Frontal cortex (tissue), 4 donors: ENCODE measurements at places on chromosomes 3 and 15.

DNA sequence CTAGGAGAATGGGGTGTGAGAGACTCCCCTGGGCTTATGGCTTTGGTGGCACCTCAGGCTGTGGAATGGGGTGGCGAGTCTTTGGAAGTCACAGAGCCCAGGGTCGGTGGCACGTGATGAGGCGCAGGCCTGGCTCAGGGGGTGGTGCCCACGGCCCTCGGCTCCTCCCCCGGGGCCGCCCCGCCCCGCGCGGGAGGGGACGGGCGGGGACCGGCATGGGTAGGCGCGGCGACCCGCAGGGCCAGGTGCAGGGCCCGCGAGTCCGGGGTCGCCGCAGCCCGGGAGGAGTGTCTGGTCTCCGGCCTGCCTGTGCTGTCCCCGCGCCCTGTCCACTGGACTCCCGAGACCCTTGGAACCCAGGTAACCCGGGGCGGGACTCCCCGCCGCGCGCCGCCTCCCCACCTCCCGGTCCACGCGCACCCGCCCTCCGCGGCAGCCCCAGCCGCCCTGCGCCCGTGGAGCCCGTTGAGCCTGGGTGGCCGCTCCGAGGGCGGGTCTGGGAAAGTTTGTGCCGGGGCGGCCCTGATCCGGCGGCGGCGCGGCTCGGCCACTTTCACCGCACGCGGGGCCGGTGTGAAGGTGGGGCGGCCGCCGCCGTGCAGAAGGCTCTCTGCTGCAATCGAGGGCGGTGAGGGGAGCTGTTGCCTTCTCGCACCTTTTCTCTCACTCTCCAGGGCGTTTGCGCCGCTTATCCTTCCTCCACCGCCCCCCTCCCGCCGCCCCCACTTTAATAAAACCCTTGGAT is at the start of gene PAQR5:
Gene PAQR5, plus strand, starts transcription at position 216 of the 745 bp plus-strand sequence. CDS start 61,169 bp downstream, outside the sequence.
- peak; percentile 50 for DNase-seq

DNA sequence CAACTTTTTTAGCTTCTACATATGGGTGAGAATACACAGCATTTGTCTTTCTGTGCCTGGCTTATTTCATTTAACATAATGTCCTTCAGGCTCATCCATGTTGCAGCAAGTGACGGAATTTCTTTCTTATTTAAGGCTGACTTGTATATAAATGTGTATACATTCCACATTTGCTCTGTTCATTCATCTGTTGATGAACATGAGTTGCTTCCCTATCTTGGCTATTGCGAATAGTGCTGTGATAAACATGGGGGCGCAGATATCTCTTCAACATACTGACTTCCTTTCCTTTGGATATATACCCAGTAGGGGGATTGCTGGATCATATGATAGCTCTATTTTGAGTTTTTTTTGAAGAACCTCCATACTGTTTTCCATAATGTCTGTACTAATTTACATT is 332.5 kb downstream of the CACNA2D3 start:
- DNase-seq = no peak

DNA sequence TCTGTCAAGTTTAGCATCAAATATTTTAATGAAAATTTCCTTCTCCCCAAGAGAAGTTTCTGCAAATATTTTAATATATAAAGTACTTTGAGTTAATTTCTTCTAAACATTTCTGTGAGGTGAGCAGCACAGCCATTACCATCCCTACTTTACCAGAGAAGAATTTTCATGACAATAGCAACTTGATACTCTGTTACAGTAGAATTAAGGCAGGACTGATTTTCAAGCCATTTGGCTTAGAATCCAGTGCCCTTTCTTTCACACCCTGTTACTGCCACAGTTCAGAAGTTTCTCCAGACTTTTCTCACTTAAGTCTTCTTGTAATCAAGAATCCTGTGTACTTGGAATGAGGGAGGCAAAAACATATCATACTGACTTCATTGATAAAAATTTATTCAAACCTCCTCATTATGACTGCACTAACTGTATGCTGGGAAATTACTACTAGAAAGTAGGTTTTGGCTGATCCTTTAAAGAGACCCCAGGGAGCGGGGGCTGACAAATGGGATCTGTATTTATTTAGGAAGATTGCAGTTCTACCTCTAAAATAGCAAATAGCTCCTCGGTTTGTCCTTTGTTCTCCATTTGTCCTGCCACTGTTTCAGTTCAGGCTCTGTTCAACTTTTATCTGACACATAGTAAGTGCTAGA is 557.0 kb upstream of the SGO1 start:
- no peak for DNase-seq

- DNase-seq = no peak
These were observed 21.1 kb upstream of the SKOR1 start for GRCh38 chr15:67803996-67804843.

GRCh38 chr3:88046766-88047165 is 12.0 kb downstream of the CGGBP1 start:
- DNase-seq = no peak

GRCh38 chr3:59056706-59057105 is 6.9 kb upstream of the CFAP20DC start:
- DNase-seq = no peak

DNA sequence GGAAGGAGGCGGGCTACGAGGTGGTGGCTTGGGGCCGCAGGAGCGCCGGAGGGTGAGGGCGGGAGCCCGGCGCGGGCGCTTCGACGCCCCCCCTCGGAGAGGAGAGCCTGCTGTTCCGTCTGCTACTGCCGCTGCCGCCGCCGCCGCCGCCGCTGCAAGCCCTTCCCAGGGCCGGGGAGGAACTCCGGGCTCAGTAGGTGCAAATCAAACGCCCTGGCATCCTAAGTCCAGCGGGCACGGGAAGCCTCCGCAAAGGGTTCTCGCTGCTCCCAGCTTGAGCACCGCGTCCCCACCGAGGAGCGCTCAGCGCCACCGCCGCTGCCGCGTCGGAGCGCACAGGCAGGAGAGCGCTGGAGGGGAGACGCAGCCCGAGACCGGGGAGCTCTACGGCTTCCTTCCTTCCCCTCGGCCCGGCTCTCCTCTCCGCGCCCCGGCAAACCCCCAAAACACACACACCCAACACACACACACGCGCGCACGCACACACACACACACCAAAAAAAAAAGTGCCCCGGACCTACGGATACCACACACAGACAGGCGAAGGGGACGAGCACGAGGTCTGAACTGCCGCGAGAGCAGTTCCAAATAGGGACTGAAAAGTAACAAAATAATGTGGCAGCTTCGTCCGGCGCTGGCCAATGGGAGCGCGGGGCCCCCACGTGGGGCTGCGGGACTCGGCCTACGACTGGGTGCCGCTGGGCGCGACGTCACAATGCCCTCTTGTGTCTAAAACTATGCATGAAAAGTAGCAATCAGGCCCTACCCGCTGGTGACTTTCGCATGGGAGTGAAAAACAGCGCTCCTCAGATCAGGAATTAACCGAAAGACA is at the start of gene TLE3:
Gene TLE3, minus strand, starts transcription at position 597 of the 832 bp plus-strand sequence. CDS start 1,119 bp downstream, outside the sequence.
- DNase-seq = peak; percentile 99

DNA sequence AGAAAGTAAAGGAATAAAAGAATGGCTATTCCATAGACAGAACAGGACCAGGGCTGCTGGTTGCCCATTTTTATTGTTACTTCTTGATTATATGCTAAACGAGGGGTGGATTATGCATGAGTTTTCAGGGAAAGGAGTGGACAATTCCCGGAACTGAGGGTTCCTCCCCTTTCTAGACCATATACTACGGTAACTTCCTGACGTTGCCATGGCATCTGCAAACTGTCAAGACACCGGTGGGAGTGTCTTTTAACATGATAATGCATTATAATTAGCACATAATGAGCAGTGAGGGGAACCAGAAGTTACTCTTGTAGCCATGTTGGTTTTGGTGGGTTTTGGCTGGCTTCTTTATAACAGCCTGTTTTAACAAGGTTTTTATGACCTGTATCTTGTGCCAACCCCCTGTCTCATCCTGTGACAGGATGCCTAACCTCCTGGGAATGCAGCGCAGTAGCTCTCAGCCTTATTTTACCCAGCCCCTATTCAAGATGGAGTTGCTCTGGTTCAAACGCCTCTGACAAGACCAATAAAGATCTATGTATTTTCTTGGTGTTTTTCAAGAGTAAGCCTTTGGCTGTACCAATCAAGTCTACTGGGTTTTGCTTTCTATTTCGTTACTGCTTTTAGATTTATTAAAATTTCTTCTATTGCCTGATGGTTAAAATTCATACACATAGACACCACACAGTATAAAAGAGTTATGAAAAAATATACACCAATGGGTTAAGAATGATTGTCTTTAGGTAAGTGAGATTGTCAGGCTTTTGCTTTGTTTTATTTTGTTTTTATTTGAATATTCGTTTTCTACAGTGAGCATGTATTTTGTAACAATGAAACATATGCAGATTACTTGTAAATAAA is 37.4 kb upstream of the CTDSPL start:
- DNase-seq = no peak

GRCh38 chr3:157578181-157578580 is 75.0 kb upstream of the VEPH1 start:
- no peak for DNase-seq

DNA sequence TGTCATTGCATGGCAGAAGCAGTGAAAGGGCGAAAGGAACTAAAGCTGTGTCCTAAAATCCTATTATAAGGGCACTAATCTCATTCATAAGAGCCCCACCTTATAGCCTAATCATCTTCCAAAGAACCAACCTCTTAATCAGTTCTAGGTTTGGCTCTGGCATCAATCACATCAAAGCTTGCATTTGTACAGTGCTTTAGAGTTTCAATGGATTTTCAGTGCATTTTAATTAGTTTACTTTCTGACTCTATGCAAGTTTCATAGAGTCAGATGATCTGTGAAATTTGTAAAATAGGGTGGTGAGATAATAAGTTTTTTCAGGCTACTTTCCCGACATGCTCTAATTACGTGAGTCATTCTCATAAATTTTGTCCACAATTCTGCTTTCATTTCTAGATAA is 341.1 kb downstream of the DIPK2A start:
- DNase-seq = no peak

- DNase-seq = no peak
These were observed 726.8 kb downstream of the NAALADL2 start for GRCh38 chr3:175585898-175586297.

DNA sequence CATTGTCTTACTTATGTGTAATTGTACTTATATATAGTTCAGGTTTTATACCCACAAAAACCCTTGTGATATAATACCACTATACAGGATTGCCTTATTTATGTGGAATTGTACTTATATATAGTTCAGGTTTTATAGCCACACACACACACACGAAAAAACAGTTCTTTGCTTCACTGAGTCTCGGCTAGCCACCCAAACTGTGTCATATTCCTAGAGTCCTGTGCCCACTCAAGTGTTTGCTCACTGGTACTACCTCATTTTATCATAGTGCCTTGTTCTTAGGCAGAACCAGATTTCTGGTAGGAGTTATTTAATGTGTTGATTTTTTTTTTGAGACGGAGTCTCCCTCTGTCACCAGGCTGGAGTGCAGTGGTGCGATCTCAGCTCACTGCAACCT is 12.5 kb downstream of the RASA2 start:
- no peak for DNase-seq

DNA sequence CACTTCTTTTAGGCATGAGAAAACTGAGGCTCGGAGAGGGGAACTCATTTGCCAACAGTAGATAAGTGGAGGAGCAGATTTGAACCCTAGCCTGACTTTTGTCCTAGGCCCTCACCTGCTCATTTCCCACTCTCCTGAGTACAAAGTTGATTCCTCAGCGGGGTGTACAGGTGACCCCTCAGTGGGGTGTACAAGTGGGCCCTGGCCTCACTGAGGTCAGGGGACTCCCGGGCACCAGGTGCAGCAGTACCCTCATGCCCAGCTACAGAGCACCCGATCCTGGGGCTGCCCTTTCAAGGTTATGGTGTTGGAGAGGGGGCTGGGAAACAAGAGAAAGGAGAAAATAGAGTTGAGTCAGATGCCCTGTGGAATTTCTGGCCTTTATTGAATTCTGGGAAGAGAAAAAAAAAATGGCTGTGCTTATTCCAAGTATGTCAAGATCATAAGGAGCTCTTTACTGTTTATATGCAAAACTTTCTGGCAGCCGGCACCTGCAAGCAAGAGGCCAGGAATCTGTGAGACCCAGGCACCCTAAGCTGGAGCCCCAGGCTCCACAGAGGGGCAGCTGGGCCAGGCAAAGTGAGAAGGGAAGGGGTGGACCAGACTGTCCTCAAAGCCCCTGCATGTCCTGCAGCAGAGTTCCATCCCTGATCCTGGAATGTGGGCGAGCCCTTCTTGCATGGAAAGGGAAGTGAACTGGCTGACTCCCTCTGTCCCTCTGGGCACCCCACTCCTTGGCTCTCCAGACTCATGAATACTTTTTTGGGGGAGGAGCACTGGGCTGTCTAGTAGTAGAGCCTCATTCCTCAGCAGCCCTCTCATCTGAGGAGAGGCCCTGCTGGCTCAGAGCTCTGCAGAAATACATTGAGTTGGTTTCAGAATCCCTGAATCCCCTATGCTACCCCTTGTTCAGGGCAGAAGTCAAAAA is 43.1 kb downstream of the AMOTL2 start:
- DNase-seq = no peak

GRCh38 chr3:15664144-15664543 is 62.6 kb downstream of the BTD start:
- no peak for DNase-seq

- no peak for DNase-seq
These were observed 48.8 kb downstream of the STRIT1 start for GRCh38 chr3:155244699-155245098.
